ENCODE measurements at places on chromosomes 5 and 9.

DNA sequence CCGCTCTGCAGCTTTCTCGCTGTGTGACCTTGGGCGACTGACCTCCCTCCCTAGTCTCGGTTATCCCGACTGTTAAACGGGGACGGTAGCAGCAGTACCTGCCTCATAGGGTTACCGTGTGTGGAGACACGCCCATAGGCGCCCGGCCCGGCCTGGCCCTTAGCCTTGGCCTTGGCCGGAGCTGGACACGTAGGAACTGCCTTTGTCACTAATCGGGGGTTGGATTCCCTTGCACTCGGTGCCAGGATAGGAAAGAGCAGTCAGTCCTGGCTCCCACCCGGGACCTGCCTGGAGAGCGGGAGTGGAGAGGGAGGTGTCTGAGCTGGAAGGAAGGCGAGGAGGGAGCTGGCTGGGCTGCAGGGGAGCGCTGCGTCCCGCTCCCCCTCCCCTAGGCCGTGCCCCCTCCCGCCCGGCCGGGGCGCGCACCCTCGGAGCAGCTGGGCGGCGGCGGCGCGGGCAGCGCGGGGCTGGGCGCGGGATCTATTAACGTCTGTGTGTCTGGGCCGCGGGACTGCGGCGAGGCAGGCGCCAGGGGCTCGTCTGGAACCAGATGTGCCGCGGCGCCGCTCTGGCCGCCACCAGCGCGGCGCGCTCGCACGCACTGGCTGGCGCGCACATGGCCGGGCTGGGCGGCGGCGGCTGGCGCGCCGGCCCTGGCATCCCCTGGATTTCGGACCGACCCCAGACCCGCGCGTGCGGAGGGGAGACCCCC lies 31.7 kb downstream of the PRRX2 start:
- no peak for DNase-seq

DNA sequence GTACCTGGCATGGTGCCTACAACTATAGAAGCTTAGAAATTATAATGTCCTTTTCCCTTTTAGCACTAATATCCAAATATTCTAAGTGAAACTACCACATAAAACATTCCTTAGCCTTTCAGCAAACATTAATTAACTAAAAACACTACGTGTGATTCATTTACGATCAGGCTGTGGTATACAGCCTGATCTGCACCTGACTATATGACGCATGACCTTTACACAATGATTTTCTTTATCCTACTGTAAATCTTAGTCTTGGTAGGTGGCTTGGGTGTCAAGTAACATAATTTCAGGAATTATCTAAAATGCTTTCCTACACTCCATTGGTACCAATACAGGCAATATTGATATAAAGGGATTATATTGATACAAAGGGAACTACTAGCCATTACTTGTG lies 686.7 kb downstream of the DTWD2 start:
- DNase-seq: no peak

DNA sequence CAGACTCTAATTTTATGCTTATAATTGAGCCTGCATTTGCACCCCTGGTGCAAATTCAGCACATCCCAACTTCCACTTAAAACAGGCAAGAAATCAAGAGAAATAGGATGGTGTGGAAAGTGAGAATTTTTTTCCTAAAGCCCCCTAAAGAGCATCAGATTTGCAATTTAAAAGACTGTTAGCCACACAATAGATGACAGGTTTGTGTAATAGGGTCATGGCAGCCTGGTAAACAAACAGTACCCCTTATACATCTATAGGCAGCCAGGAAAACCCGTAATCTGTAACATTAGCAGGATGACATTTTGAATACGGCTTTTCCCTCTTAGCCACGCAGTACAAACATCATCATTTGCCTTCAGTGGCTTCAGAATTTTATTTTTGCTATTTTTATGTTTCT lies 17.2 kb downstream of the EBF1 start:
- no peak for DNase-seq

- no peak for DNase-seq
These were observed 6.7 kb downstream of the LRRC70 start for GRCh38 chr5:62585306-62585705.

GRCh38 chr9:87732756-87733155 lies 6.8 kb downstream of the CTSL start:
- no peak for DNase-seq

GRCh38 chr9:116945817-116946216 lies 258.7 kb downstream of the TRIM32 start:
- no peak for DNase-seq
